ENCODE measurements at places on chromosomes 3 and 15.
A peak's percentile ranks its signal among the peaks of the same experiment; 100 is the strongest.

DNA sequence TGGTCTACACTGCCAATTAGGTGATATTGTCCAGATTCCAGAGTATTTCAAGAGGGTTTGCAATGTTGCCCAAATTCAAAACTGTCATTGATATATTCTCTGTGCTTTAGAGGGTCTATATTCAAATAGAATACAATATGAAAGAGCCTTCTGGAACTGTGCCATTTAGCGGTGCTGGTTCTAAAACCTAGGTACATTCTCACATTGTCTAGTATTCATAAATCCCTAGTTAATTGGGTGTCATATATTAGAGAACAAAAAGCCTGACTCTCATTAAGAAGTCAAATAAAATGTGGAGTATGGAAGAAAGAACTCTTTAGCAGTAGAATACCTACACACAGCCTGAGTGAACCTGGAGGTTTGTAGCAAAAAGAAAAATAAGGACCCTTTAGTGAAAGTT, 447.9 kb downstream of the CNTN6 start:
- no peak for DNase-seq

- no peak for DNase-seq
Measured at GRCh38 chr15:86382341-86382740, 302.7 kb downstream of the AGBL1 start.

DNA sequence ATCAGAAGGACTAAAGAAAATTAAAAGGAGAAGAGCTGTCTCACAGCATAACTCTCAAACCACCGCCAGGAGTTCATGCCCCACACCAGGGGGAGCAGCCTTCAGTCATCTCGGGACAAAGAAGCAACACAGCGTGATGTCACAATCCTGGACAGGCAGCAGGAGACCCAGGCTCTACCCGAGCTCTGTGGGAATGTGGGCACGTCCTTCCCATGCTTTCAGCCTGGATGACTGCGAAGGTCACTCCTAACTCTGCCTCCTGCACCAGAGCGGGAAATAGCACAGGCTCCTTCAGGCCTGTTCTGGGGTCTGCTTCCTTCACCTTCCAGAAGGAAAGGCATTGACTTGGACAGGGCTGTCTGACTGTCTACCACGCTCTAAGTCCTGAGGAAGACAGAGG, 31.3 kb downstream of the NOX5 start:
- DNase-seq: no peak

- no peak for DNase-seq
Measured at GRCh38 chr3:157695103-157695502, 191.9 kb upstream of the VEPH1 start.

GRCh38 chr3:99526921-99527320, 111.5 kb upstream of the COL8A1 start:
- DNase-seq: no peak

DNA sequence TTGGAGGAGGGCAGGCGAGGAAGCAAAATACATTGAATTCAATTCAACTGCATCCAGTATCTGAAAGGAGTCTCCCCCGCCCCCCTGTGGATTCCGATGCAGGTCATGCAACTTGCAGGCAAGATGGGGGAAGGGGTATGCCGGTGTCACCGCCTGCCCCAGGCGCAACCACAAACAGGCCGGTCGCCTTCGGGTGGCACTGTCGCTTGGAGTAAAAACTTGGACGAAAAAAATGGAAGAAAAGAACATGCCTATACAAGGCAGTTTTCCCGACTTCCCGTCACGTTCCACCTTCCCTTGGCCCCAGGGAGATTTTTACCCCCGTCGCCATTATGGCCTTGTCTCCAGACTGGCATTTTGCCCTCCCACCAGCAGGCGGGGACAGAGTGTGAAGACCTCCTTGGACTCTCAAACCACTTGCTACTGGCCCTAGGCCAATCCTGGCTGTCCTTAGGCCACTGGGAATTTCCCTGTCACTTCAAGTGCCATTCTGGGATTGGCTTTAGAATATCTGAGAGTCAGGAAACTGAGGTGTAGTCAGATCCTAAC, 1.6 kb upstream of the NTRK3 start:
- DNase-seq: peak; percentile 29

DNA sequence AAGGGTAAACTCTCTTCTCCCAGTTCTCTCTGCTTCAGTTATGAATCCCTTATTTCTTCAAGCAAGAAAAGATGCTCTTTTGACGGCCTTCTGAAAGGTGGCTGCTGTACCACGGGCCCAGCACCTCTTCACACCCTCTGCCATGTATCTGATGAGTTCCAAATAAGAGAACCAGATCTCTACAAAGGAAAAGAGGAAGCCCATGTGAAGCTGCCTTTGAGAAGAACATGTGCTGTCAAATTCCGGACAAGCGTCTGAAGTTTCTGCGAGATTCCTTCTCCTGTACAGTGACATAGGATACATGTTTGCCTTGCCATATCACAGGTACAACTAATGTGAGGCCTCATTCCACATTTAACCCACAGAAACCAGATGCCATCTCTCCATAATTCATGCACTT, 59.2 kb downstream of the SH3BP5 start:
- no peak for DNase-seq

- no peak for DNase-seq
Measured at GRCh38 chr3:142977399-142977728, 13.9 kb upstream of the PAQR9 start.

DNA sequence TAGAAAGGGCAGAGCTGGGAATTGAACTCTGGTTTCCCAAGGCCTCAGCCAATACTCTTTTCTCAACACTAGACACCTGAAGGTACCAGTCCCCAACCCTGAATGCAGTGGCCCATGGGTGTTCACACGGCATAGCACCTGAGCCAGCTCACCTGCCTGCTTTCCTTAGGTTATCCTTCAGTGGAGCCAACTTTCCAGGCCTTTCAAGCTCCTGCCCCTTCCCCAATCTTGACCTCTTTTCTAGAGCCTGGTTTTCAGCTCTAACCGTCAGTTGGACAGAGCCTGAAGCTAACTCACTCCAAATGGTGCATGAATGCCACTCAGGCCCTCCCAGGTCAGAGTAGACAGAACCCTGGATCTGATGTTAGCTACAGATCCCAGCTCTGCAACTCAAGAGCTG, 66.1 kb upstream of the ITGA11 start:
- no peak for DNase-seq

DNA sequence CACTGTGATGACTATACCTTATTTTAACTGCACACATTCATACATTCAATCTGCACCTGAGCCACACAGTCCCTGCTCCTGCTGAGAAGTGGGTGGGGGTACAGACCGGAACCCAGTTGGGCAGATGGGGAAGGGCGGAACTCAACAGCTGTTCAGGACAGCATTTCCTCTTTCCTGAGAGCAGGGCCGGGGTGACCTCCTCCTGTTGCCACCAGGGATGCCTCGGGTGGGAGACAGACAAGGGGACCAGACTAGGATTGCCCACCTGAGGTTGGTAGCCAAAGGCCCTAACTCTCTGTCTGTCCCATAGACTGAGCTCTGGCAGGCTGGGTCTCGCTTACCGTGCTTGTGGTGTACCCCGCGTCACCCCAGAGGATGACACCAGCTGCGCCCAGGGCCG, 3.9 kb downstream of the HYAL2 start:
- DNase-seq: no peak

DNA sequence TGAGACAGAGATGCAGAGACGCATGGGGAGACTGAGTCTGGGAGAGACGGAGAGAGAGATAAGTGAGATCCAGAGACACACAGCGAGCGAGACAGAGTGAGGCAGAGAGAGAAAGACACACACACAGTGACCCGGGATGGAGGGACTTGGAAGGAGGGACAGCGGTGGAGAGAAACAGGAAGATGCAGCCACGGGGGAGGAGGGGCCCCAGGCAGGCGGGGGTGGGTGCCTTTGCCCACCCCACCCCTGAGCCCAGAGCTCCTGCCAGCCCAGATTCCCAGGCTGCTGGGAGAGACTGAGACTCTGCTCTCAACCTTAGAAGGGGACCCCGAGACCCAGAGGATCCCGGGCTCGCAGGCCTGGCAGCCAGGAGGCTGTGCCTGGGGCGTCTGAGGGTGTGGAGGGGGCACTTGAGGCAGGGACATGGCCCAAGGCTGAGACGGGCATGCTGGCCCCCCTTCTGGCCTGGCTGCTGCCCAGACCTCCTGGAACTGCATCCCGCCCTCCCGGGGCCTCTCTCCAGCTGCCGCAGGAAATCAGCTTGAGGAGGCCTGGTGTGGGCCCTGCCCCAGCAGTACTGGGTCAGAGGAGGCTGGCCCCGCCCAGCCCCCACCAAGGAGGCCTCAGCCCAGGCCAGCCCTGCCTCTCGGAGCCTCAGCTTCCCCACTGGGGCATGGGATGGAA, 18.1 kb downstream of the H1-8 start:
- no peak for DNase-seq

DNA sequence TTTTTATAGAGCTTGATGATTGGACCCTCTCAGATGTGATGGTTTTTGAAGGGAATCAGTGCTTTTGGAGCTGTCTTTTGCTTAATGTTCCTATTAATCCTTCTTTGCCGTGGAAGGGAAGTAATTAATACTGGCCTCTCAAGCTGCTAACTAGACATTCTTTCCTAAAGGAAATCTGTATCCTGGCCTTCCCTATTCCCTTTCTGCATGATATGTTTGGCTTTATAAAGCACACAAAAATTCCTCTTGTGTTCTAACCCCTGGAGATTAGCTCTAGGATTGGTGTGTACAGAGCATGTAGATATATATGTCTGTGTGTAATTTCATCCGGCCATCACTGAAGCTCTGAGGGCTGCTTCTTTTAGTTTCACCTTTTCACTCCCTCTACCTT, 6.9 kb downstream of the ATXN7 start:
- DNase-seq: no peak

GRCh38 chr3:188106887-188107830, 46.8 kb upstream of the LPP start:
- no peak for DNase-seq

DNA sequence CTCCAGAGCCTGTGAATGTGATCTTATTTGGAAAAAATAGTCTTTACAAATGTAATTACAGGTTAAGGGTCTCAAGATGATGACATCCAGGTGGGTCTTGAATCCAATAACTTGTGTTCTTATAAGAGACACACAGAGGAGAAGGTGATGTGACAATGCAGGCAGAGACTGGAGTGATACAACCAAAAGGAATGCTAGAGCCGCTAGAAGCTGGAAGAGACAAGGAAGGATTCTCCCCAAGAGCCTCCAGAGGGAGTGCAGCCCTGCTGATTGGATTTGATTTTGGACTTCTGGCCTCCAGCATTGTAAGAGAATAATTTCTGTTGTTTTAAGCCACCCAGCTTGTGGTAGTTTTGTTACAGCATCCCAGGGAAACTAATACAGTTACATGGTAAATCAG, 9.7 kb downstream of the MYH15 start:
- no peak for DNase-seq

- DNase-seq: peak; percentile 26
Measured at GRCh38 chr15:64532521-64533315, 72.3 kb downstream of the ZNF609 start.

- no peak for DNase-seq
Measured at GRCh38 chr15:55250392-55250791, 39.2 kb downstream of the RAB27A start.

DNA sequence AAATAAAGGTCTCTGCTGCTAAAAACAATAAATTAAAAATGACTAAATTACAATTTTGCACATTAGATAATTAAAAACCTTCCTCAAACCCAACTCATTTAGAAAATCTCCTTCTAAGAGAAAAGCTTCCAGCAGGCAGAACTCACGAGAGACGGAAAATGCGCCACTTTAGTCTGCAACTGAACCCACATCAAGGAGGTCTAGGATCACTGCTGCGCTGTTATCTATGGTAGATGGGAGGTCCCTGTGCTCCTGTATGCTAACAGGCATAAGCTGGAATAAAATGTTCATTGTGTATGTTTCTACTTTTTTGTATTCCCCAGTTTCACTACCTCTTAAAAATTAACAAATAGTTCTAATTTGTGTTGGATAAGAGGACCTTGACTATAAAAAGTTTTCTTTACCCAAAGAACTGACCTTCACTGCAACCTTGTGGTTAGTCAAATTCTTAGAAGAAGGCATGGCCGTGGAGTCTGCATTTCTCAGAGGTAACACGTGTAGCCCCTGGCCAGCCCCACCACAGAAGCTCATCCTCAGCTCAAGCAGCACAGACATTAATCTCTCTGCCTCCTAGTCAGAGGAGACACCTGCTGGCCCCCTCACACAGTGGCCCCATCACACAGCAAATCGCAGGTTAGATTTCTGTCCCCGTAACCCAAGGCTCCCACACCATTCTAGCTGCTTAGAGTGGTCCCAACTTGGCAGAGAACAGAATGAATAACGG, 22.3 kb downstream of the STIMATE start:
- DNase-seq: no peak

- DNase-seq: no peak
Measured at GRCh38 chr3:26422415-26422814, 200.2 kb upstream of the LRRC3B start.

DNA sequence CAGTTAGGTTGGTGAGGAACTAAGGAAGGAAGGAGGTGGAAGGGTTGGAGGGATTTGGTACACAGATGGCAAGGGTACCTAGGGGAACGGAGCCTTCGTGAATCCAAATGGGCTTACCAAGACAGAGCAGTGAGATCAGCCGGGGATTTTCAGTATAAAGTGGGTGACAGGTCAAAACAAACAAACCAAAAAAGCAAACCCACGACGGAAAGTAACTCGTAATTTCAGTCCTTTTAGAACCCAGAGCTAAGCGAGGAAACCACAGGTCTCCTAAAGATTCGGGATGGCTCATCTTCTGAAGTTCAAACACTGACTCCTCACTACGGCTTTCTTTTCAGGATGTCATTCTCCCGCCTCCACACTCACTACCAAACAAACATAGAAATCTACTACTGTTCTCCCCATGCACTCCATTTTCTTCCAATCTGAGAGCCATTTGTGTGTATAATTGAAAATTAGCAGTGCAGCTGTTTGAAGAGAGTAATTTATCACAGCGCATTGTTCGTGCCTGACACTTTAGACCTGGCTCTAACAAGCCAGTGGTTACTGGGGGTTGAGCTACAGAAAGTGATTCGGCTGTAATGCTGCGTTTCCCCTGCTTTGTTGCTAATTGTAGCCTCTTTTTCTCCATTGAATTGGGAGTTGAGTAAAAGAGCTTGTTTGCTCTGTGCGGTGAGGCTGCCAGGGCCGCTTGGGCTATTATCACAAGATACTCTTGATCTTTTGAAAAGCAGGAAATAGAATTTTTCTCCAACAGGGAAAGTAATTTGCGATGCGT, 64.7 kb upstream of the CCDC39 start:
- no peak for DNase-seq

DNA sequence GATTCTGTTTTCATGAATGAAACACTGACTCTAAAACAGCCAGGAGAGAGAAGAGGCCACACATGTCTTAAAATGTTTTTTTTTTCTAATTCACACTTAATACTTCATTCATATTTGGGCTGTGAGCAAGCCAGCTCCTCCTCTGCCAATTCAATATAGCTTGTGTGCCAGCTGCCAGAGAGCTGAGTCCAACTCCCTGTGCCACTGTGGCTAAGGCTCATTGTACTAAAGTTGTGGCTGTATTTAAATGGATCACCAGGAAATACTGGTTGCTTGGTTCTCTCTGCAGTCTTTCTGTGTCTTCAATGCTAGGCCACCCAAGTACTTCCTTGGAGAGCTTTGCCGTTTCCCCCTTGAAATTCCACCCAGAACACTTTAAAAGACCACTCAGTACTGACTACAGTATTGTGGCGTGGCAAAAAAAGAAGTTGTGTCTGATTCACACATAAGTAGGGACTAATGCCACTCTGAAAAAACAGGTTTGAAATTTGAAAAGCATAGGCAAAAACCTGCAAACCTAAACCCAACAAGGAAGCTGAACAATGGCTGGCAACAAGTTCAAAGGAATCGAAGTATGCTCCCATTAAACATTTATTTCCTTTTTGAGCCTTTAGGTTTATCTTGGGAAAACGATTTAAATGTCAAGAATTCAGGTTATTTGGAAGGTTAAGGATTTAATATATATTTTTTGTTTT, 524.7 kb downstream of the DIPK2A start:
- no peak for DNase-seq

Data from stimulated activated naive CD8-positive, alpha-beta T cell treated with anti-CD3 and anti-CD28 coated beads, Interleukin-15, Interleukin-2, amounts not matched to agents 100 U/mL and 50 U/mL, for 24 hours (primary cell).